ENCODE measurements at places on chromosomes 3 and 15. TPM values are rescaled to one million over a fixed set of nuclear protein-coding genes. Genes with fewer than 3 reads are reported as not detected.

DNA sequence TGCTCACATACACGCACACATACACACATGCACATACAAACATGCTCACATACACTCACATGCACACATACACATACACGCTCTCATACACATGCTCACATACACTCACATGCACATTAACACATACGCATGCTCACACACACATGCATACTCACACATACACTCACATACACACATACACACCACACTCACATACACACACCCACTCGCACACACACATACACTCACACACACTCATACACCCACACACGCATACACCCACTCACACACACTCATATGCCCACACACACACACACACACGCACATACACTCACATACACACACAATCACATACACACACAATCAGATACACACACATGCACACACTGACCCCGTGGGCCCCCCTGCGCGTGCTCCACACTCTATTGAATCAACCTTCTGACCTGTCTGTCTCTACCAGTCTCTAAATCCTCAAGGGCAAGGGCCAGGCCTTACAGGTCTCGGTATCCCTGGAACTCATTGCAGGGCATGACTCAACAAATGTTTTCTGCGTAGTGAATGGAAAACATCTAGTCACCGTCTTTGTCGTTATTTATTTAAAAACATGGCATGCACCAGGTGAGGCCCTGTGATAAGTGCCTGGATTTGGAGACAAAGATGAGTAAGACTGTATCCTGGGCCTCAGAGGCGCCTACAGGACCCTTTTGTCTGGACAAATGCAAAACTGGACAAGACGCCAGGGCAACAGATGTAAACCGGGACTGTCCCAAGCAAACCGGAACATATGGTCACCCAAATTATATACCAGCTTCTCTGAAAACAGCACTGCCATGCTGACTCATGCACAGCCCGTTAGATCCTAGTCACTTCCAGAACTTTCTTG, 41.8 kb downstream of the GRK7 start:
- DNase-seq = no peak

DNA sequence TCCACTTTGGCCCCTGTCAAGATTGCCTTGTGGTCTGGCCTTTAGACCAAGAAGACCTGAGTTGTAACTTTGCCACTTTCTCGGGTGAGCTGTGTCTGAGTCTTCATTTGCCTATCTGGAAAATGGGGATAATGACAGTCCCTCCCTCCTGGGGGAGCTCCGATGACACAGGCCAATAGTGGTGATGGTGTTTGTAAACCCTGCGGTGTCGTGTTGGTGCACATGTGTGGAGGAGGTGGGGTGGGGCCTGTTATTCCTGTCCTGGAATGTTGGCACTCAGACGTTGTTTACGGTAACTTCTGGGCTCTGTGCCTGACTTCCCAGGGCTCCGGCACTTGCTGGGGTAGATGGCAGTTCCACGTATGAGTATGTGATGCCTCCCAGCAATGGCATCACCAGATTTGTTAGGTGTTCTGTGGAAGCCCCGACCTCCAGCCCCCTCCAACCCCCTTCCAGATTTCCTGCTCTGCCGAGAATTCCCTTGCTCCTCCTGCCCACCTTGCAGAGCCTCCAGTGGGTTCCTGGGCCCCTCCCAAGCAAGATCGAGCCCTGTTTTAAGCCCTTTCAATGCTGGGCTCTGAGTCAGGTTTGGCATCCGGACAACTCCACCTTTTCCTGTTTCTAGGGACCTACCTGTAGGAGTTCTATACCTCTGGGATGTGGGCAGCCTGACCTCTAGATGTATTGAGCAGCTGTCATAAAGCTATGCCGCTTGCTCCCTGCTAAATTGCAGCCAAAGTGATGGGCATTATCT, 31.4 kb downstream of the HRH1 start:
- DNase-seq = no peak

- DNase-seq = no peak
Observed at GRCh38 chr3:177150970-177151627, 46.2 kb downstream of the TBL1XR1 start.

The CPLX3 gene
- not detected for total RNA-seq

The PPP2R3A gene
- total RNA-seq = 1.7 TPM

The MDFIC2 gene
- not detected for total RNA-seq

GRCh38 chr3:140536926-140537726, 140.7 kb upstream of the TRIM42 start:
- no peak for DNase-seq

The FBXW12 gene
- not detected for total RNA-seq

All from liver (tissue), 10 donors.